ENCODE measurements at places on chromosomes 4 and X.

DNA sequence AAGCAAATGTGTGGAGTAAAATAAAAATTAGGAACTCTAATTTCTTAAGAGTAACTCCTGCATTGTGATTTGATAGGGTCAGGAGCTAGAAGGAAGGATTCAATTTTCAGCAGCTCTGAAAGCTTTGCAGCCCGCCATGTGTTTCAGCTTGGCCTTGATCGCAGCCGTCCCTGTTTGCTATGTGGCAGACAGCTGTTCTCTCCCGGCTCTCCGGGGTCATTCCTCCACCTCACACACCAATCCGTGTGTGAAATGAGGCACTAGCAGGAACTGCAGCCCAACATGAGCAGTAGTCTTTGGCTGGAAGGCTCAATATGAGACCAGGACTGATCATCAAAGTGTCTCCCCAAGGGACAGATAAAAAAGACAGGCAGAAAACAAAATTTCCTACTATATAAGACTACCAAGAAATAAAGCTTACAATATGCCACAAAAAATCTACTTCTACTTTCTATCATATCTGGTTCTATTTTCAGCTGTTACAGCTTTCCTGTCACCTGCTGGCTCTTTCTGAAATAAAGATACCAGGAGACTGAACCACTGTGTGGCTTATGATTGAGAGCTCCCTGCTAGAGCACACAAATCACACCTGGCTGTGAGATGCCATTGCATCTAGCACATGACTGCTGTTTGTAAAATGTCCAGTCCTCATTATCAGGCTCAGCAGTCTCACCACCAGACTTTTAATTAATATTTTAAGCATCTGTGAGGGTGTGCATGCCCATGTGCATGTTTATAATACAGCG is 44.1 kb upstream of the SEC24B start:
- DNase-seq: no peak

DNA sequence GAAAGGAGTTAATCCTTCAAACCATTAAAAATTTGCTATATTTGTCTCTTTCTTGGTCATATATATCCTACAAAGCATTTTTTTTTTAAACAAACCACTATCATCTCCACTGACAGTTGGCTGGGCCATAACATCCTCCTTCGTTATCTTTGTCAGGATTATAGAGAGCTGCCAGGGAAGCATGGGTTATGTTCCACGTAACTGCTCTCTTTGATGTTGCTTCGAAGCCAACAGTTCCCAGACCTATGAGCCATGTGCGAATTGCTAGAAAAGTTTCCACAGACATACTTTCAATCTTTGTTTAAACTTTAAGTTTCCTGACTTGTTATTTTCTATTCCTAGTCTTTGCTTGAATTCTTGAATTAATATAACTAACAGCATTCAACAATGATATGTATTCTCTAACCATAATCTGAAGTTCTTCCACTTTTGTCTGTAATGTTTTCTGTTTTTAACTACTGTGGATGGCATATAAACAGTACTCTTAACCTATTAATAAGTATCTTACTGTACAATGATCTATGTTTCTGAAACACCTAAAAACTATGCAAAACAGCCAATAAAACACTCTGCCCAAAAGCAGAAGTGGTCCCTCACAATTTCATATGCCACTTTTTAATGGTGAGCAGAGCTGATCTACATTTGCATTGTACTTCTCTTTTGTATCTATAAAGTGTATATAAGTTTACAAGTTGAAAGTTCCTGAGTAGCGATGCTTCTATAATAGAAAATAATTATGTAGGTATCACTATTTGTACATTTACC is 37.9 kb downstream of the EREG start:
- DNase-seq: no peak

DNA sequence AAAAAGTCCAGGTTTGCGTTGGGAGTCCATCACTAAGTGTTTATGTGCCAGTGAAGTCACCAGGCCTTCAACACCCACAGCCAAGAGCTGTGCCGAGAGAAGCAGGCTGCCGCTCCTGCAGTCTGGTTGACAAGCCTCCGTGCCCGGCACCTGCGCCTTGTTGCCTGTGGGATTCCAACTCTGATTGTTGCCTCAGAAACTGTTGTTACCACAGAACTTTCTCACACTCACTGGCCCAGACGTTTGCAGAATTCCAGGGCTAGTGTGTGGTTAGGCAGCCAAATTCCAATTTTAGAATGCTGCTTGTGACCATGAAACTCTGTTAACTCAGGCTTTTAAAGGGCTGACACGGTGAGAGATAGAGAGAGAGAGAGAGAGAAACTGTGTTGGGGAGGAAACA is 119.5 kb upstream of the LIMCH1 start:
- DNase-seq: no peak

- peak; percentile 21 for DNase-seq
Measured at GRCh38 chrX:3712051-3712869, 1.2 kb downstream of the PRKX start.

GRCh38 chr4:107349266-107349665 is 313.2 kb upstream of the DKK2 start:
- DNase-seq: no peak

DNA sequence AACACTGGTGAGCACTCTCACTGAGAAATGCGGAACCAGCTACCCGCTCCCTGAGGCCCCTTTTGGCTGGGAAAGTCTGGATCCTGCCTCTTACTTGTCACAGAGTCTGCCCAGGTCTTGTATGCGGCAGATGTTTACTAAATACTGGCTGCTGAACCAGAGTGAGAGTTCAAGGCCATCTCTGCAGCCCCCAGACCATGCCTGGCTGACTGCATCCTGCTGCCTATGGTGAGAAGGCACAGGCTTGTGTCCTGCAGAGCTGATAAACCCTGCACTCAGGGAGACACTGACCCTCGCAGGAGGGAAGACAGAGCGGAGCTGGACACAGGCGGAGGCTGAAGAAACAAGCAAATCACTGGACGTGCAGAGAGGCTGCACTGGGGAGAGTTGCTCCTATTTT is 46.5 kb downstream of the JAKMIP1 start:
- no peak for DNase-seq

GRCh38 chrX:66046612-66047235 is 6.8 kb upstream of the VSIG4 start:
- peak; percentile 49 for DNase-seq

- no peak for DNase-seq
Measured at GRCh38 chrX:133191739-133192039, 26.5 kb downstream of the TFDP3 start.

DNA sequence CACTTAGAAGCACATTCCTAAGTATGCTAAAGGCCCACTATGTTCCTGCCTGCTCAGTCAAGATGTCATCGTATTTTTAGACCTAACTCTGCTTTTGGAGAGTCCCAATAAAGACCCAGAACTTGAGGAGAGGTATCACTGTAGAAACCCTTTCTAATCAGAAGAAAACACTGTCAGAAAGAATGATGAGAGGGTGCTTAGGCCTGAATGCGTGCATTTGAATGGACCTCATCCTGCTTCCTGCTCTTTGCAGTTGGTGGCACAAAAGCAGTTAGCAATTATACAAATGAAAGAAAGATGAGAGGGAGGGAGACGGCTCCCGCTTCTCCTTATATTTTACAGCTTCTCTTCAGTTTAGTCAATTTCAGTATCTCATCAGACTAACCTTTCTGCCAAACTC is 987.2 kb downstream of the CCSER1 start:
- no peak for DNase-seq

GRCh38 chr4:133839326-133839725 is 362.3 kb downstream of the PABPC4L start:
- DNase-seq: no peak

DNA sequence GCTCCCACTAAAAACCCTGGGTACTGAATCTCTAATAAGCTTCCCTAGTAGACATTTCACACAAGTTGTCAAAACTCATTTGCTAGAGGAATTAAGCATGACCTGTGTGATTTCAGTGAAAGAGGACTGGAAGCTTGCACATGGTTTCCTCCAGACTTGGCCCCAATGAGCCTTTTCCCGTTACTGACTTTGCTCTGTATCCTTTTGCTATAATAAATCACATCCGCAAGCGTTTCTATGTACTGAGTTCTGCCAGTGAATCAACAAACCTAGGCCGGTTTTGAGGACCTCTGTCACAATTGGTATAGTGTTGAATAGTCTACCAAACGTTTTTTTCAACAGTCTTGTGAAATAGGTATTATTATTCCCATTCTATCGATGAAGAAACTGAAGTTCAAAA is 8.2 kb downstream of the ATP11C start:
- DNase-seq: no peak

DNA sequence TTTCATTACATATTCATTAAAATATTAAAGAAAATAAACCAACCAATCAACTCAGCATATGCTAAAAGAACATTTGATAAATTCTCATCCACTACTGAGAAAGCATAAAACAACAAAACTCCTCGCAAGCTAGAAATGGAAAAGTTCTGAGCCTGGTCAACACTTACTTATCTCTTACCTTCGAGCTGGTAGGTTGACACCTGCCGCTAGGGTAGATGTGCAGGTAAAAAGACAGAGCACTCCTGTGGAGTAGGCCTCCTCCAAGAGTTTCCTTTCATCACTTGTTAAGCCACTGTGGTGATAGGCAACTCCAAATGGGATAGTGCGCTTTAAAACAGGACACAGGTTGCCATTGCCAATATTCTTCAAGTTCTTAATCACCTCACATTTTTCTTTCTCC is 18.9 kb downstream of the HELQ start:
- no peak for DNase-seq

DNA sequence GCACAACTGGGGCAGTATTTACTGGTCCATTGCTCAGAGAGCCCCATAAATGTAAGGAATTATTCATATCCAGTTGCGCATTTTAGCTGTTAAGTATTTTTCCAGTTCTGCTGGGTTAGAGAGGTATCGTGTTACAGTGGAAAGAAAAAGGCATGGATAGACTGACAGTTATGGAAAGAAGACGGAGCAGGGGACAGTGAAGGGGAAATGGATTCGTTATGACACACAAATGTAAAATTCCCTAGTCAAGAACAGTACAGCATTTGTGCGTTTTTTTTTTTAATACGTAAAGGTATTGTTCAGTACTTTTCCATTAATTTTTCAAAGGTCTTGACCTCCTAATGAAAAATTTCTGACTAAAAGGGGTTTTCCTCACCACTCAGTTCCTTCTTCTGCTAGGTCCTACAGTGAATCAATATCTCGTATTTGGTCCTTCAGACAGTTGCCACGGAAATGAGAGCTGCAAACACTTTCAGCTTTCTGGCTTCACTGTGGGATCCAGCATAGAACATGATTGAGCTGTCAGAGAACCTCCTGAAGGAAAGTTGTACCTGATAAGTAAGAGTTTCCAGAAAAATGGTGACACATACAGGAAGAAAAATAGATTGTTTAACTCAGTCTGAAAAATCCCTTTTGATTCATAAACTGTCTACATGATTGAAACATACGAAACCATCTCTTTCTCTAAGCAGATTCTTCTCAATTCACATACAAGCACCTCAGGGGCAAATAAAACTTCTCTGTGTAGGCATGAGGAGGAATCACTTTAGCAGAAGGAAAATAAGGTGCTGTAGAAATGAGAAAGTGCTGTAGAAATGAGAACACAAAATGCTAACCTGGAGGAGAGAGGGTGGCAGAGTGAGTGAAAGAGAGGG is 21.8 kb upstream of the BBS12 start:
- DNase-seq: peak; percentile 73

- DNase-seq: no peak
Measured at GRCh38 chrX:134932528-134933217, 58.1 kb upstream of the SMIM10 start.

GRCh38 chrX:101117701-101118100 is 19.7 kb downstream of the CENPI start:
- no peak for DNase-seq

- no peak for DNase-seq
Measured at GRCh38 chr4:44132526-44132925, 316.1 kb downstream of the KCTD8 start.

DNA sequence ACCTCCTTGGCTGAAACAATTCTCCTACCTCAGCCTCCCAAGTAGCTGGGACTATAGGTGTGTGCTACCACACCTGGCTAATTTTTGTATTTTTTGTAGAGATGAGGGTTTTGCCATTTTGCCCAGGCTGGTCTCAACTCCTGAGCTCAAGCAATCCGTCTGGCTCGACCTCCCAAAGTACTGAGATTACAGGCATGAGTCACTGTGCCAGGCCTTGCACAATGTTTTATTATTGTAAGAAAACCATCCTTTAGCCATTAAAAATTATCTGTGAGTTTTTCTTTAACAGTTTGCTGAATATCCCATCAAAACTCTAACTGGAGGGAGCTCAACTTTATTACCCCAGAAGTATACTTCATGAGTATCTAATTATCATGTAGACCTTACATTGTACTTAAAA is 900.3 kb downstream of the PCDH7 start:
- DNase-seq: no peak

DNA sequence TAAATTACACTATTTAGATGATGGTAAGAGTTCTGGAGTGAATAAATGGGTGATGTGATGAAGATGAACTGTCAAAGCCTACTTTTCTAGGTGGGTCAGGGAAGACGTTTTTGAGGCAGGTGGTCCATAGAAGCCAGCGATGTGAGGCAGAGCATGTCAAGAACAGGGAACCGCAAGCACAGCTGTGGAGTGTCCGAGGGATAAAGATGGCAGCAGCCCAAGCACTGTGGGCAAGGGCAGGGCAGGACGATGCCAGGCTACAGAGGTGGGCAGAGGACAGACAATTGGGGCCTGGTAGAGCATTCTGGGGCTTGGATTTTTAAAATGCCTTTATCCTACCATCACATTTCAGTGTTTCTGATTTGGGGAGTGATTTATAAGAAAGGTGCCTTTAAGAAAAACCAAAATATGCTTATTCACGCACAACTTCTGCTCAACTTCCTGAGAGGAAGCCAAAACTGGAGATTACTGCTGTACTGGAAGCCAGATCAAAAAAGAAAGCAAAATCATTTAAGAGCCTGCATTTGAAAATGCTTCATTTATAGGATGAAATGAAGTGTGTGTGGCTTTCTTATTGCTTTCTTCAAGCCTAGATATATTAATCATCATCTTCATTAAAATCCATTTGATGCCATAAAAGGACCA is 119.0 kb upstream of the WDR17 start:
- no peak for DNase-seq

DNA sequence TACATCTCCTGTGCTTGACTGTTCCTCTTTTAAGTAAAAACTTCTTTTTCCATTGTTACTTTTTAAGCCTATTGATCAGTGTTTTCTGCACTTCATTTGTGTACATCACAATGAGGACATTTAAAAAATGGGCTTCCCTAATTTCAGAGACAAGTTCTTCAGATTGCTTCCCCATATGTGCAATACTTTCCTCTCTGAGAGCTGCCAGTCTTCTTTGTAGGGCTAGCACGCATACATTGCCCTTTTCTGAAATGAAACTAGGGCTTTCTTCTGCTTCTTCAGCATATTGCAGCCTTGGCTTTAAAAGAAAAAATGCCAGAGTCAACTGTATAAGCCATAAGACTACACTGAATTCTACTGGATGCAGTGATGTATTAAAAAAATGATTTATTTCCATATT is 37.8 kb downstream of the FAT4 start:
- DNase-seq: no peak

- no peak for DNase-seq
Measured at GRCh38 chr4:120509719-120510118, 412.8 kb downstream of the PRDM5 start.

- peak; percentile 22 for DNase-seq
Measured at GRCh38 chr4:47031011-47031678, at the start of gene GABRB1. Gene GABRB1 (plus strand): TSS chr4:47031567.

GRCh38 chrX:115709039-115709438 is 148.1 kb downstream of the PLS3 start:
- no peak for DNase-seq
